COLO829 (cell line): ENCODE measurements at places on chromosomes 7 and 10.

GRCh38 chr7:117124591-117125220 is 171.4 kb downstream of the ST7 start:
- peak; percentile 74 for DNase-seq

- peak; percentile 51 for DNase-seq
Measured at GRCh38 chr7:34165927-34166550, 260.7 kb downstream of the BMPER start.

DNA sequence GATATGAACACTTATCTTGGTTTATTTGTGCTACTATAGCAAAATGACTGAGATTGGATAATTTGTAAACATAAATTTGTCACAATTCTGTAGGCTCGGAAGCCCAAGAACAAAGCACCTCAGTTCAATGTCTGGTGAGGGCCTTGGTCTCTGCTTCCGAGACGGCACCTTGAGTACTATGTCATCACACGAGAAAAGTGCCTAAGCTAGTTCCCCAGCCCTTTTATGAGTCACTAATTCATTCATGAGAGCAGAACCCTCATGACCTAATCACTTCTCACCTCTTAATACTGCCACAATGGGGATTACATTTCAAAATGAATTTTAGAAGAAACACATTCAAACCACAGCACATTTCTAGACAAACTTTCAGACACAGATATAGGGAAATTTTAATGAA is 52.0 kb upstream of the PRSS1 start:
- DNase-seq = no peak

GRCh38 chr7:124480036-124480820 is 285.4 kb downstream of the GPR37 start:
- DNase-seq = no peak

DNA sequence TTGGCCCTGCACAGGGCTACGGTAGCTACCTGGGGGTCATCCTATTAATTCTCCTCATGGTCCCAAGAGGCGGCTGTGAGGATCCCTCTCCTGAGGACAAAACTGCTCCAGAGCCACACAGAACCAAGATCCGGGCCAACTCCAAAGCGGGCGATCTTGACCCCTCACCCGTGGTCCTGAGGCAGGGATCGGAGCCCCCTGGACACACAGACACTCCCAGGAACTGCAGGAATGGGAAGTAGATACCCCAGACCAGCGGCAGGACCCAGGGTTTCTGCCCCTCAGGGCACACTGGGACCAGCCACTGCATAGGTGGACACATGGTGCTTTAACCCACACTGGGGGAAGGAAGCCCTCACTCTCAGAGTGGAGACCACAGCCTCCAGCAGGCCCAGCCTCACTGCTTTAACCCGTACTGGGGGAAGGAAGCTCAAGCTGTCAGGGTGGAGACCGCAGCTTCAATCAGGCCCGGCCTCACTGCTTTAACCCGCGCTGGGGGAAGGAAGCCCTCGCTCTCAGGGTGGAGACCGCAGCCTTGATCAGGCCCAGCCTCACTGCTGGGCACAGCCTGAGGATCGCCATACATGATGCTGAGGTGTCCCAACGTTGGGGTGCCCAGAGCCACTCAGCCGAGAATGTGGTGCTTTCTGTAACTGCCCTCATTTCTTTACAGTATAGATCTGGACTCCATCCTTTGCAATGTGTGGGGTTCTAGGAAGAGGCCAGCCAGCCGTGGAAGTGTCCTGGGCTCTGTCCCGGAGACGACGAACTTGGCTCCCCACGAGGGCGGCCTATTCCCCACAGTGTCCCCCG is 60.1 kb downstream of the DIP2C start:
- DNase-seq = no peak

- peak; percentile 5 for DNase-seq
Measured at GRCh38 chr10:108783897-108784296, 1139.4 kb downstream of the XPNPEP1 start.

DNA sequence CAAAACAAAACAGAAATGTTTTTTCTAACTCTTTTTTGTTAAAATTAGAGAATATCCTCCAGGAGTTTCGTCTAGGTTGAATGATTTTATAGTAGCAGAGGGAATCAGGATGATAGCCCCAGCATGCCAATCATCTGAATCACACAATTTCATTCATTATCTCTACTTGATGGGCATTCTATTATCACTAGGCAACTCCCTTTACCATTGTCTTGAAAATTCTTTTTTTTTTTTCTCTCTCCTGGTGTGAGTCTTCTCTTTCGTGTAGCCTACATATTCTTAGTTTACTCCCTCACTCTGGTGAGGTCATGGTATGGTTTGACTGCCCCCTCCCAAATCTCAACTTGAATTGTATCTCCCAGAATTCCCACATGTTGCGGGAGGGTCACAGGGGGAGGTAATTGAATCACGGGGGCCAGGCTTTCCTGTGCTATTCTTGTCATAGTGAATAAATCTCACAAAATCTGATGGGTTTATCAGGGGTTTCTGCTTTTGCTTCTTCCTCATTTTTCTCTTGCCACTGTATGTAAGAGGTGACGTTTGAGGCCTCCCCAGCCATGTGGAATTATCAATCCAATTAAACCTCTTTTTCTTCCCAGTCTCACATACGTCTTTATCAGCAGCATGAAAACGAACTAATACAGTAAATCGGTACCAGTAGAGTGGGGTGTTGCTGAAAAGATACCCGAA is 105.0 kb downstream of the OTUD1 start:
- DNase-seq = no peak

DNA sequence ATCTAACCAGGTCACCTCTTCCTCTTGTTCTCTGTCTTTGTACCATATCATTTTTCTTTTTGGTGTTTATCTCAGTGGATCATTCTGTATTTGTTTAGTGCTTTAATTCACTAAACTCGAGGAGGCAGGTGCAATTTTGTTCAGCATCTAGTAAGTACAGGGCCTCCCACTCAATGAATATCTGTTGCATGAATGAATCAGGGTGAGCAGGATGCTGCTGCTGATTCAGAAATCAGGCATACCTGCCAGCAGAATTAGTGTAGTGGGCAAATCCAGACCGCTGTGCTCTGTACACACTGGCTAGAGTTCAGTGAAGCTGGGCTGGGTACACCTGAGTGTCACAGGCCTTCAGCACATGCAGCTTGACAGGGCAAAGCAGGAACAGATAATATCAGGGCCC is 511.9 kb downstream of the SUGCT start:
- no peak for DNase-seq

DNA sequence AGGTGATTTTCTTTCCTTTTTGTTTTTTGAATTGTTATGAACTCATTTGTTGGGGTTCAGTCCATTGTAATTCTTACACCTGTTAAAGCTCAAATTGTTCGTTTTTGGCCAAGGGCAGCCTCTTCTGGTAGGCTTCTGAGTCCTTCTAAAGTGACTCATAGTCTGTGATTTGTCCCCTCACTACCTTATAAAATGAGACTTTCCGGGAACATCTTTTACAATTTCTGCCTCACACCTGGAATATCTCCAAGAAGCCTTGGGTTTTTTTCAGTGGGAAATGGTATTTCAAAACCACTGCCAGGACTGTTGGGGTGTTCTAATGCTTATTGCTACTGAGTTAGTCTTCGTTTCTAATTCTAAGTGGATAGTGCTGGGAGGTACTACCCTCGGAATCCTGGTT is 56.7 kb downstream of the BMPR1A start:
- DNase-seq = no peak

- no peak for DNase-seq
Measured at GRCh38 chr7:139897422-139898090, 68.5 kb downstream of the TBXAS1 start.

DNA sequence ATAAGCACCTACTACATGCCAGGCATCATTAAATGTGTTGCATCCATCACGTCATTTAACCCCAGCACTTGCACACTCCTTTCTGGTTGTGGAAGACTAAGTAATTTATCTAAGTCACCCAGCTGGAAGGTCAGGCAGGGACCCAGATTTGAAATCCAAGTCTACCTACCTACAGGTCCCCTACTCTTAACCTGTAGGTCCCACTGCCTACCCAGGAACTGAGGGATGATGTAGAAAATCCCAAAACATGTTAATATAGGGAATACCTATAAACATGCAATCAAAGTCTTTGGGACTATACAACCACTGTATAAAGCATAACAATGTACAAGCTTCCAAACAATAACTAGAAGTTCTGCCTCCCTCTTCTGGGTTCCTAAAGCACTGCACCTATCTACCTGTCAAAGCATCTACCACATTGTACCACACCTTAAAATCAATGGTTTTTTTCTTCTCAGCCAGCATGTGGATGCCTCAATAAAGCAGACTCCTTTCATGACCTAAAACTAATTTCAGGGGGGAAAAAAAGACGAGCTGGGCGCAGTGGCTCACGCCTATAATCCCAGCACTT is 5.6 kb downstream of the IL6 start:
- no peak for DNase-seq

- peak; percentile 9 for DNase-seq
Measured at GRCh38 chr7:53315981-53316380, 280.5 kb downstream of the POM121L12 start.

DNA sequence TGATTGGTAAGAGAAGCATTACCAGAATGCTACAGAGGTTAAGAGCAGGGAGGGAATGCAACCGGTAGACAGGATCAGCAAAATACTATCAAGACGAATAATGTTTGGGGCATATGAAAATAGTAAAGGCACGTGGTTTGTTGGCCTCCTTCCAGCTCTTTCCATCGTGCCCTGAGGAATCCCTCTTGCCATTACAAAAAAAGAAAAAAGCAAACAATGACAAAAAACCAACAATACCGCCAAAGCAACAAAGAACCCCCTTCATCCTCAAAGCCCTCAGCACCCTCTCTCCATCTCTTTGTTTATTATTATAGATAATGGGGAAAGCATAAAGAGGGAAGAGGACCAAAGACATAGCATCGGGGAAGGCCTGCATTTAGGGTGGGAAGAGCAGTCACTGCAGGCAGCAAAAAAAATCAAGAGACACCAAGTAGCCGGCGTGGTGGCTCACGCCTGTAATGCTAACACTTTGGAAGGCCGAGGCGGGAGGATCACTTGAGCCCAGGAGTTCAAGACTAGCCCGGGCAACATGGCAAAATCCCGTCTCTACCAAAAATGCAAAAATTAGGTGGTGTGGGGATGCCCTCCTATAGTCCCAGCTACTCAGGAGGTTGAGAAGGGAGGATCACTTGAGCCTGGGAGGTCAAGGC is 78.0 kb downstream of the HIP1 start:
- DNase-seq = no peak

DNA sequence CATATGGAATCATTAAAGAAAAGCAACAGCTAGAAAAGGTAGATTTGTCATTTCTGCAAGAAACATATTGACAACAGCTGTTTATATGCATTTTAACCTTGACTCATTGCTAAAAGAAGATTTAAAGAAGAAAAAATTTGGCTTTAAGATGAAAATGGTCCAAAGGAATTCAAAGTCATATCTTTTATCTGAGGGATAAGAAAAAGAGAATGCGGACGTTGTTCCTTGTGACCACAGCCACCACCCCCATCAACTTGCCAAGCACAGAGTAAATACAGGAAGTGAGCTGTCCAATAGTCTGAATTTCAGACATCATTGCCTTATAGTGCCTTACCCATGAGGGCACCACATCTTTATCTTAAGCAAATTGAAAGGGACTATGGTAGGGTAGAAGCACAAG is 7.3 kb upstream of the CRPPA start:
- peak; percentile 70 for DNase-seq

DNA sequence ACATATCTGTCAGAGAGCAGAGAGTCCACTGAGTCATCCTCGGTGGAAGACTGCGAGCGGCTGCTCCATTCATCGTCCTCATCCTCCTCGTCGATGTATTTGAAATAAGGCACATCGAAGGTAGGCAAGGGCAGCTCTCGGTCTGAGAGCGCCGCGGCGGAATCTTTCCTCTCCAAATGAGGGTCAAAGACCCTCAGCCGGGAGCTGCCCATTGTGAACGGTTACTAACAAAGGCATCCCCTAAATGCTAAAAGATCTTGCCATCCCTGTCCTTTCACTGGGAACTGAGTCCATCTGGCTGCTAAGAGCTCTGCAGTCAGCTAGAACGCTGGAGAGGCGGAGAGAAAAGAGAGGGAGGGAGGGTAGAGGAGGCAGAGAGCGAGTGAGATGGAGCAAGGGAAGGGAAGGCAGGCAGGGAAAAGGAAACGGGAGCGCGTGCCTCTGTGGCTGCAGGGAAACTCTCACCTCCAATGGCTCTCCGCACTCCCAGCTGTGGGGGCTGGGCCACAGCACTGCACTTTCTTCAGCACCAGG is 163.4 kb downstream of the RAPGEF5 start:
- DNase-seq = no peak

DNA sequence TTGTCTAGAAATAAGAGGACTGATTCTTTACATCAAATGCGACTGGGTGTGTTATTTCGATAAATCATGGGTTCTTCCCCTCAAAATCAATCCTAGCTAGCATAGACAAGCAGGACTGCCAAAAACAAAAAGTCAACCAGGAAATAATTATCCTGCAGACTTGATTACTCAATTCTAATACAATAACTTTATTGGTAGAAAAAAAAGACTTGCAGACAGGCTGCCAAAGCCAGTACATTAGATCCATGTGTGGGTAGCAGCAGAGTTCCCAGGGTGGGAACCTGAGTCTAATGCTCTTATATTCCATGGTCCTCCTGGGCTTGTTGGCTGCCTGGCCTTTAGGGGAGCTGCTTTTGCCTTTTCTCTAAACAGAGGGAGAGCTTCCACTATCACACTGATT is 7.8 kb downstream of the AFAP1L2 start:
- no peak for DNase-seq

DNA sequence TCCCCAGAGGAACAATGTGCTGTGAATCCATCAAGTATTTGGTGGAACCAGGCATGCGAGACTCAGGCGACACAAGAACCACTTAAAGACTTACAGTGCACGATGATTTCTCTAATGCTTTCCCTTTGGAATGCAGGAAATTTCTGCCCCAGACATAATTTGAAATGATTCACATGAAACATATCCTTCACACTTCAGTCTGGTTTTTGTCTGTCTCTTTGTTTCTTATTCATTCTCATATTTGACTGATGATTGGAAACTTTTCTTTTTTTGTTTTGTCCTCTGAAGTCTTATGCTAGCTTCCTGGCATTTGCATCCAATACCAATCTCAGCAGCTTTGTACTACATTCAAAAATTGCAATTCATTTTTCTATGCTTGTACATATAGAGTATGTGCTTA is 502.8 kb downstream of the PHTF2 start:
- no peak for DNase-seq

DNA sequence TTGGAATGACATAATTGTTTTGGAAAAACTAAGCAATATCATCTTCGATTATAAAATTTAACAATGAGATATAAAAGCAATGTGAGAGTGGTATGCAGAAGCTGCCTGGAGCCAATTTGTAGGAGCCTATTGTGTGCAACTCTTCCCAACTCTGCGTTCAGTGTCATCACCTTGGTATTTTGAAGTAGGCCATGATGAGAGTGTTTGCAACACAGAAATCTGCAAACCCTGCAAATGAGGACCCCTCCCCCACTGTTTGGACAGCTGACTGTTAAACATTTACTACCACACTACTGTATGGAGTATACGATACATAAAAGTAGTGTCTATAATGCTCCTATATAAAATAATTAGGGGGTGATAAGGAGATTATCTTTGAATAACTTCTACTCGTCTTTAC is 531.3 kb downstream of the ATRNL1 start:
- no peak for DNase-seq

GRCh38 chr10:99497343-99498025 is 35.3 kb upstream of the NKX2-3 start:
- DNase-seq = no peak

GRCh38 chr10:28241741-28242399 is 61.0 kb downstream of the MPP7 start:
- DNase-seq = peak; percentile 35
